ENCODE measurements at places on chromosomes 13 and 19.

DNA sequence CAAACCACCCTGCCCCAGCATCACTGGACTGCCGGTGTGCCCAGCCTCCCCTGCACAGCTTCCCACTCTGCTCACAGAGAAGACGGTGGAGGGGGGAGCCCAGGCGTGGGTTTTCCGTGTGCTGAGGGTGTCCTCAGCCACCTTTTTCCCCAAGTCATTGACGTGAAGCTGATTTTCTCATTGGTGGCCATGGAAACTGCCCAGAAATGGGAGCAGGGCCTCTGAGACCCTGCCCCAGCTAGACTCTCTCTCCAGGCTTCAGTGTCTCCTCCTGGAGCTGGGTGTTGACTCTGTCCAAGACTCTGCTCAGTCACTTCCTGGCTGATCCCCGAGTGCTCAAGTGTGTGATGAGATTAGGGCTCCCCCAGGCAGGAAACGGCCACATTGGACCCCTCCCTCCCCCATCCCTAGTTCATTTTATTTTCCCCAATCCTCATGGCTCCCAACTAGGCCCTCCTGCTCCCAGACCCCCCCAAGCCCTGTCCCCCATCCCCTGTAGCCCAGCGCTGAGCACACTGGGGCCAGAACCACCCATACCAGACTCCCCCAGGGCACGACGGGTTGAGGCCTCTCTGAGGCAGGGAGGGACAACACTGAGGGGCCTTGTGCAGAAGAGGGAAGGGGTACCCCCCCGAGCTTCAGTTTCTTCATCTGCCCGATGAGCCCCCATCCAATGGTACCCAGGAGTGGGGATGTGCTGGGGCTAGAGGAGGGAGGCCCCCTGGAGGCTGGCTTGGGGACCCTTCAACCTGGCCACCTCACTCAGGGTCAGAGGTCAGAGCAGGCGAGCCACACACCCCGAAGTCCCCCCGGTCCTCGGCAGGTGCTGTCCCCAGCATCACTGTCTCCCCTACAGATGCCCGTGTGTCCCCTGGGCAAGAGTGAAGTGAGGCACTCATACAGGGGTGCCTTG, 1.2 kb upstream of the F2RL3 start:
- DNase-seq, result no peak

GRCh38 chr13:21837841-21838551, 167.1 kb downstream of the FGF9 start:
- DNase-seq, result no peak

DNA sequence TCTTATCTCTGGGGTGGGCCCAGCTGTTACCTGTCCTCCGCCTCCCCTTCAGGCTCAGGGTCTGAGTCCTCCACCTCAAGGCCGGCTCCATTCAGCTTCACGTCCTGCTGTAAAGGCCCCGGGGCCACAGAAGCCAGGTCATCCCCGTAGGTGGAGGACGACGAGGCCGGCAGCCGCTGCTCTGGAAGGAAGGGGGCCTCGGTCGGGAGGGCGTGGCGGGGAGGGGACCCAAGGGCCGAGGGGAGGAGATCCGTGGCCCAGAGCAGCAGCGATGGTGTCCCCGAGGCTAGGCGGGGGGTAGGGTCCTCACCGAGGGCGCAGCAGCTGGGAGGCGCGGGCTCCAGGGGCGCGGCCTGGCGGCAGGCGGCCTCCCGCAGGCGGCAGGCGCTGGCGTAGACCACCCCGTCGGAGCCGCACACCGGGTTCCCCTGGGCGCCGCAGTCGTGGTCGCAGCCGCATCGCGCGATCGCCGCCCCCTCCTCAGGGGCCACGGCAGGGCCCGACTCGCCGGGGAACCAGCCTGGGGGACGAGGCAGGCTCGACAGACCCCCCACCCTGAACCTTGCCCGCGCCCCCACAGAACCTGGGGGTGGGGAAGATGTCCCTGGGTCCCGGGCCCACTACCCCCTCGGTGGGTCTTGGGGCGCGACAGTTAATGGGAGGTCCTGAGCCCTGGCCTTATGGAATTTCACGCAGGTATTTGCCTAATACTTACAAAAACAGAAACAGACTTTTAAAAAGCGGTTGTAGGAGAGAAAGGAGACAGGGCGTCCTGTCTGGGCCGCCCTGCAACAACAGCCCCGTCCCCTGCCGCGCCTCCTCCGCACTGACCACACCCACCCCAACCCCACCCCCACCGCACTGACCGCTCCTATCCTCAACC, 7.6 kb downstream of the F2RL3 start:
- DNase-seq, result no peak

DNA sequence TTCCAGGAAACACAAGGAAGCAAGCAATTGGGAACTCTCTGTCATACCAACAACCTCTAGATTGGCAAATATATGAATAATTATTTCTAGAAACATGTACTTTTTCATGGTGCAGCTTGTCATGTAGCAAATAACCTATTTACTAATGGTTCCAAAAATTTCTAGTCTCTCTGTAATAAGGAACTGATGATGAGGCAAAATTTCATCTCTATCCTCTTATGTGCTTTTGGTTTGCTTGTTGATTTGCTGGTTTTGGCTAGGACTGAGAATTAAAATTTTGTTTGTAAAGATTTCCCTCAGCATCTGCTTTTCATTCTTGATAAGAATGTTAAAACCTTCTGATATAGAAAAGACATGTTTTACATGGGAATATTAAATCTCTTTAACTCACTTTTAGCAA, 123.2 kb upstream of the UFM1 start:
- DNase-seq, result no peak

- DNase-seq, result no peak
These were observed 55.0 kb downstream of the LRCH1 start for GRCh38 chr13:46607768-46608564.

GRCh38 chr13:99774644-99775043, 196.9 kb downstream of the ZIC5 start:
- no peak for DNase-seq

- no peak for DNase-seq
These were observed 7.1 kb upstream of the ZNF43 start for GRCh38 chr19:21843081-21843480.

- DNase-seq, result peak; percentile 18
These were observed 20.7 kb downstream of the TNFSF11 start for GRCh38 chr13:42594481-42595252.

DNA sequence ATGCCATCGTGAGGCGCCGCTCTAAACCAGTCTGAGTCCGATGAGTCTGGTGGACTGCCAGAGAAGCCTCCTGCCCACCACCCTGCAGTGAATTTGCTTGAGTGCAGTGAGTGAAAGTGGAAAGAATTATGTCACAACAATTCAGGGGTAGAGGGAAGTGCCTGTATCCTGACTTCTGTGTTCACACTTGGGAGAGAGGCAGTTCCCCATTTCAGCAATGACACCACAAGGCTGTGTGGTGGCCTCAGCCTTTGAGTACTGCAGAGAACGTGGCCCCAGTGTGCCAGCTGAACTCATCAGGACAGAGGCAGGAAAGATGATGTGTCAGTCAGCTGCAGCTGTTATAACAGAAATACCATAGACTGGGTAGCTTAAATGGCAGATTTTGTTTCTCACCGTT, 155.6 kb downstream of the COG6 start:
- DNase-seq, result no peak

DNA sequence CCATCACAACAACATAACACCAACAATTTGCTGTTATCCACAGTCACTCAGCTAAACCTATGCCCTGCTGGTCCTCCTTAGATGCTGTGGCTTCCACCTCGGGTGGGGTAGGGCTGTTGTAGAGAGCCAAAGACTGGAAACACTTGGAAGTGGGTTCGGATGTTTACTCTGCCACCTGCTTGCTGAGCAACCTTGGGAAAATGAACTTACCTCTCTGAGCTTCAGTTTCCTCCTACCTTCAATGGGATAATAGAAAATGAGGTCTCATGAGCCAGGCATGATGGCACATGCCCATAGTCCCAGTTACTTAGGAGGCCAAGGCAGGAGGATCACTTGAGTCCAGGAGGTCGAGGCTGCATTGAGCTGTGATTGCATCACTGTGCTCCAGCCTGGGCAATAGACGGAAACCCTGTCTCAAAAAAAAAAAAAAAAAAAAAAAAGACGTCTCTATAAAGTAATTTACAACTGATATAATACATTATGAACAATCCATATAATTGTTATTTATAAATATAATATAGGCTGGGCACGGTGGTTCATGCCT, 3.3 kb upstream of the SYCN start:
- DNase-seq, result no peak

GRCh38 chr19:7994928-7995809, 10.3 kb downstream of the ELAVL1 start:
- DNase-seq, result no peak

DNA sequence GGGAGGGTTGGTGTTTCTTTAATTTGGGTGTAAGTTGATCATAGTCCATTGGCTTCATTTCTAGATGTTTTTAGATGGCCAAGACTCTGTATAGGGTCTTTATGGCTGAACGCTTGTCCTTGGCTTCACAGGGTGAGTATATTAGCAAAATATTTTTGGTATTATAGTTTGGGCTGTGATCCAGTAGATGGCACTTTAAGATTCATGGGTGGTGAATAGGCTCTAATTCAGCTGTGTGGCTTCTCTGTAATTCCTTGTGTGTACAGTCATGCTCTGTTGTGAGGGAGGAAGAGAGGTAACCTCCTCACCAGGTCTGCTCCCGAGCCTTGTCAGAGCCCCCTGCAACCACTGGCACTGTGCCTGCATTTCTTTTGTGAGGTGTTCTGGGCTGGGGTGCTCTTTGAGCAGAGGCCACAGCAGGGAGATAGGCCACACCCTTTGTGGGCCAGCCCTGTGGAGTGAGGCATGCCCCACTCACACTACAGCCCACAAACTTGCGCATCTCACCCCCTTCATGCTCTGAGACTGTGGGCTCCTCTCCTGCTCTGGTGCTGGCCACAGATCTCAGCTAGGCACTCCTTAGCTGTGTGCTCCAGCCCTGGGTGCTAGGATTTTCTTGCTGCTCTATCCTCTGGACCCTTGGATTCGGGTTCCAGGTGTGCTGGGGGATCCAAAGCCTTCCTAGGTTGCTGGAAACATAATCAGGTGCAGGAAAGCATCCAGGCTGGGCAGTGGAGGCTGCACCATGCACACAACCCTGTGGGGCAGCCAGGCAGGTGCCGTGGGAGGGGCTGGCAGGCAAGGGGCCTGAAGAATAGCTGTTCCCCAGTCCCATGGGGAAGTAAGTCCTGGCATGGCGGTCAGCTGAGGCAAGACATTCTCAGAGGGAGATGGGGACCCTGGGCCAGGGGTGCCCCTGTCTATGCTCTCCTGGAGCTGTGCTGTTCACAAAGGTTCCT, 193.9 kb downstream of the GPC5 start:
- DNase-seq, result no peak

GRCh38 chr13:102609696-102610095, 12.9 kb downstream of the TPP2 start:
- DNase-seq, result no peak
